AG04449 (cell line): ENCODE measurements at places on chromosomes 13 and 19.

- no peak for DNase-seq
Observed at GRCh38 chr13:48160606-48161278, 65.8 kb upstream of the MED4 start.

GRCh38 chr19:14536926-14537692, 7.7 kb downstream of the TECR start:
- DNase-seq = no peak

GRCh38 chr13:48412881-48413351, at the start of gene LPAR6:
Gene LPAR6, minus strand, starts transcription at chr13:48413113. Its CDS starts 690 bp downstream, at chr13:48412423.
- no peak for DNase-seq

- DNase-seq = no peak
Observed at GRCh38 chr13:29566206-29566605, 29.3 kb downstream of the SLC7A1 start.

DNA sequence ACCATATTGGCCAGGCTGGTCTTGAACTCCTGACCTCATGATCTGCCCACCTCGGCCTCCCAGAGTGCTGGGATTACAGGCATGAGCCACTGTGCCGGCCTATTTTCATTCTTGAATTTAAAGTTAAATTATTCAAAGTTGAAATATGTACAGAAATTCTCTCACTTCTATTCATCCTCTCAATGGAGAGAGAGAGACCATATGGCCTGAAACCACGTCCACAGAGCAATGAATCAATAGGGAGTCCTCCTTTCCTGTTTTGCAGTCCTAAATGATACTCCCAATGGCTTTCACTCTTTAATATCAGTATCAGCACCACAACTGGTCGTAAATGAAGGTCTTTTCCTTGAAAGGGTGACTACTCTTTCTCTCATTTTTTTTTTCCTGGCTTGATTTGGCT, 30.5 kb upstream of the KCTD4 start:
- no peak for DNase-seq

DNA sequence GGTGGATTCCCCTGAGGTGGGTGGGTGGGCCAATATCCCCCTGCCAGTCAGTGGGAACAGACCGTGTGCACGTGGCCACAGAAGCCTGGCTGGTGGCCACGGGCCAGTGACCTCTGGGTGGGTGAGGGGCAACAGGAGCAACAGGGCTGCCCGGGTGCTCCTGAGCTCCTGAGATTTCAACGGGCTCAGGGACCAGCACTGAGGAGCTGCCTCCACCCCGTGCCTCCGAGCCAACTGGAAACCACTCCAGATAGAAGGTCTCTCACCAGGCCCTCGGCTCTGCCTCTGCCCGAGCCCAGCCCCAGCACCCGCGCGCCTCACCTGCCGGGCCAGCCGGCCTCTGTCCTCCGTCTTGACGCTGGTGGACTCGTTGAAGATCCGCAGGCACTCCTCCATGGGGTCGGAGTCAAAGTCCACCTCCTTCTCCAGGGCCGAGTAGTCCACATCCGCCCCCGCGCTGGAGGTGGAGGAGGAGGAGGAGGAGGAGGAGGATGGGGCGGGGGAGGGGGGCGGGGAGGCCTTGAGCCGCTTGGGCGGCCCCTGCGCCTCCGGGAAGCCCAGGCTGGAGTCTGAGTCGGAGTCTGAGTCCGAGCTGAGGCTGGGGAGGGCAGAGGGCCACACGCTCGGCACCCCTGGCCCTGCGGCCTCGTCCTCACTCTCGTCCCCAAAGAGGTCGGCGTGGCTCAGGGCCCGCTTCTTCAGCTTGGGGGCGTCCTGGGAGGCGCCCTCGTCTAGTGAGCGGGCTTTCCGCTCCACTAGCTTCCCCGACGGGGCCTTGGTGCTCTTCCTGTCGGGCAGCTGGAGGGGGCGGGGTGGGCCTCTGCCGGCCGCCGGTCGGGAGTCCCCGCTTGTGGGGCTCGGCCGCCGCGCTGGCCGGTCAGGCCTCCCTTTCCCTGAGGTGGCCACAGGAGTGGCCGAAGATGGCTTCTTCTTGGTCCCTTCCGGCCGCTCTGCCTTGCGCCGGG, 14.8 kb upstream of the ATP8B3 start:
- no peak for DNase-seq

- no peak for DNase-seq
Observed at GRCh38 chr13:62482351-62482750, 1066.7 kb upstream of the PCDH20 start.

DNA sequence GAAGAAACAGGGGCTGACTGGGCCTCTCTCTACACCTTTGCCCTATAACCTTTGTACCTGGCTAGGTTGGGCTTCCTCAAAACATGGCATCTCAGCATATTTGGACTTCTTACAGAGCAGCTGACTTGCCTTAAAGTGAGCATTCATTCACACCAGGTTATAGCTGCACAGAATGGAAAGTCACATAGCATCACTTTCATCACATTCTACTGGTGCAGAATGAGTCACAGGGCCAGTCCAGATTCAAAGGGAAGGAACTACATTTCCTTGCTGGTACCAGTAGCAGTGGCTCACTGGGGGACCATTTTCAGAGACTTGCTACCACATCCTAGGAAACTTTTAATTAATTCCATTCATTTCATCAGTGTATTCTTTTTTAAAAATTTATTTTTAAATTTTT, 20.3 kb upstream of the TPTE2 start:
- DNase-seq = no peak

- DNase-seq = peak; percentile 2
Observed at GRCh38 chr19:15702534-15702930, 25.3 kb upstream of the OR10H2 start.

DNA sequence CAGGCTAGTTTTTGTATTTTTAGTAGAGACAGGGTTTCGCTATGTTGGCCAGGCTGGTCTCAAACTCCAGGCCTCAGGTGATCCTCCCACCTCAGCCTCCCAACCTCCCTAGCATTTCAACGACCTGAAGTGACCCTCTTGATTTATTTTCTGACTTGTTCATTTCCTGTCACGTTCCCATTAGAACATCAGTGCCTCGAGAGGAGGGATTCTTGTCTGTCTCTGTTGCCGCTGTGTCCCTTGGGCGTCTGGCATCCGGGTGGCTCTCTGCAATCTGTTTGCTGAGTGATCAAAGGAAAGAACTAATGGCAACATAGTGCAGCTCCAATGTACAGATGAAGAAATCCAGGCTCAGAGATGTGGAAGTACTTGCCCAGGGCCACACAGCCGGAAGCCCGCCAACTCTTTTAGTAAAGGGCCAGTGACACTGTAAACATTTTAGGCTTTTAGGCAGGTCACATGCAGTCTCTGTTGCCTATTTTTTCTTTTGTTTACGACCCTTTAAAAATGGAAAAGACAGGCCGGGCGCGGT, 47.5 kb downstream of the NFIC start:
- DNase-seq = no peak
